NCI-H524 (cell line): ENCODE measurements at places on chromosomes 5 and 9.
A peak's percentile ranks its signal among the peaks of the same experiment; 100 is the strongest.

- DNase-seq = no peak
Observed at GRCh38 chr9:137333016-137333671, 31.1 kb upstream of the NRARP start.

- no peak for DNase-seq
Observed at GRCh38 chr9:110892689-110893088, 145.6 kb downstream of the LPAR1 start.

GRCh38 chr9:72467766-72468738 lies 53.4 kb upstream of the TMC1 start:
- no peak for DNase-seq

DNA sequence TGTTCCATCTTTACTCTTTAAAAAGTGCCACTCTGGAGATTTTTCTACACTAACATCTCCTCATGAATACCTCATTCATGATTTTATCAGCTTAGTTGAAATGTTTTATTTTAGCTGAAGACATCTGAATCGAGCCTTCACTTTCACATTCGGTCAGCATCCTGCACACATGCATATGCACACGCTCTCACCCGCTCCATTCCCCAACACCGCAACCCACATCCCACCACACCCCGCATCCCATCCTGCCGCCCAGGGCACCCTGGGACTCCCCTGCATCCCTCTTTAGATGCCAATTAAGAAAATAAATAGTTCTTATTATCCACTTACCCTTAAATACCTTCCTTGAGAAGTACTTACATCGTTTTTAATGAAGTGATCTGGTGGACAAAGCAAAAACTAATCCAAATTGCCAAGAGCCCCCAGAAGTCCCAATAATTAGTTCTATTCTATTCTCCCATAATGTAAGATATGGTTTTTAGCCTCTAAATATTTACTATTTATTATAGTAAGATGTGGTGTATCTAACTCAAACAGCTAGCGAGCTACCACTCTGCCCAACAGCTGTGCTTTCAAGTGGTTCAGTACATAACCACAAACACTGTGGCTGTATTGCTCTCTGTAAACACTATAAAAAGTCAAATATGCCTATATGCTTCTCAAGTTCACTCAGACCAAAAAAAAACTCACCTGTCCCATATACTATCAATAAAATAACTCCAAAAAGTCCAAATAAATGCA lies 38.2 kb downstream of the GZMK start:
- no peak for DNase-seq

GRCh38 chr5:149939546-149939945 lies 5.0 kb downstream of the PDE6A start:
- DNase-seq = no peak

- DNase-seq = no peak
Observed at GRCh38 chr9:34514401-34514800, 8.4 kb downstream of the ENHO start.

DNA sequence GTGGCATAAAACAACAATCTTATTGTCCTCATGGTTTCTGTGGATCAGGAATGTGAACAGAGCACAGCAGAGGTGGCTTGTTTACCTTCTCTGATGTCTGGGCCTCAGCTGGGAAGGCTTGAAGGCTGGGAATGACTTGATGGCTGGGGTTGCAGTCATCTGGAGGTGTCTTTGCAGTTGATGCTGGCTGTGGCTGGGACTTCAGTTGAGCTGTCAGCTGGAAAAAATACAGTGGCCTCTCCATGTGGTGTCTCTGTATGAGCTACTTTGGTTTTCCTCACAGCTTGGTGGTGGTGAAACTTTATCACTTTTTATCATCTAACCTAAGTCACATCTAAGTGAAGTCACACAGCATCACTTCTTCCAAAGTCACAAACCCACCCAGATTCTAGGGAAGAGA lies 24.7 kb upstream of the STX17 start:
- no peak for DNase-seq

DNA sequence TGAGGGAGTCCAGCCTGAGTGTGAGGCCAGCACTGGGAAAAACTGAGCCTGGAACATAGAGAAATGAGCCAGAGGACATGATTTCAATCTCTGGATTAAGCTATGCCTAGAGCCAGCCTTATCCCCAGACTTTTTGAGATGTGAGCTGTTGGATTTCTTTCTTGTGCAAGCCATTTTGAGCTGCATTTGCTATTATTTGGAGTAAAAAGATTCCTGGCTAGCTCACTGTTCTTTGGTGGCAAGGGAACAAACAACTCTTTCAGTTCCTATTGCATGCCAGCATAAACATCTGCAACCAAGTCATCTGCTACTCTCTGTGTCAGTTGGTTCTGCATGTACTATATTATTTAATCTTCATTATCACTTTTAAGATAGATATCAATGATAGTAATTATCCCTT lies 70.1 kb upstream of the MAN2A1 start:
- no peak for DNase-seq

- DNase-seq = peak; percentile 13
Observed at GRCh38 chr5:135991429-135991828, 36.6 kb upstream of the LECT2 start.

DNA sequence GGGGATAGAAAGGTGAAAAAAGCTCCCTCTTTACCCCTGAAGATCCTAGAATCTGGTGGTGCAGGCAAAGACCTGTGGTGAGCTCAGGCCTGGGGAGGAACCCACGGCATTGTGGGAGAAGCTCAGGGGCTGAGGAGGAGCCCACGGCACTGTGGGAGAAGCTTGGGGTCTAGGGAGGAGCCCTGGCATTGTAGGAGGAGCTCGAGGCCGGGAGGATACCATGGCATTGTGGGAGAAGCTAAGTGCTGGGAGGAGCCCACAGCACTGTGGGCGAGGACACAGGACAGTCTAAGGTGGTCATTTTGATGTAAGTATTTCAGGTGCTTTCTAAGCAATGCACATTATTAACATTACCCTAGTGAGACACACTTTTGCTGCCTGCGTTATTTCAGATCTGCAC lies 179.7 kb downstream of the HSD17B3 start:
- no peak for DNase-seq

GRCh38 chr5:86837610-86838009 lies 219.9 kb downstream of the COX7C start:
- no peak for DNase-seq

DNA sequence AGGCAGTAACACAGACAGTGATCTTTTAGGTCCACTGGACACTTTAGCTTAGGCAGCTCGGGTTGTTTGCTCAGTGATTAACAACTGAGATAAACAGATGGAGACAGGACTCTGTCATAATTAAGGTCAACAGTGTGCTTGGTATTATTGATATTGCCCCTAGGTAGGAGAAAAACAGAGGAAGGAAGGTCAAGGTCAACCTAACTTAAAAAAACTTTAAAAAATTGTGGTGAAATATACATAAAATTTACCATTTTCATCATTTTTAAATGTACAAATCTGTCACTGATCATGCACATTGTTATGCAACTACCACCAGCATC lies 2.1 kb upstream of the HSPA4 start:
- DNase-seq = no peak

GRCh38 chr9:115014438-115014837 lies 84.0 kb upstream of the TNFSF8 start:
- no peak for DNase-seq

DNA sequence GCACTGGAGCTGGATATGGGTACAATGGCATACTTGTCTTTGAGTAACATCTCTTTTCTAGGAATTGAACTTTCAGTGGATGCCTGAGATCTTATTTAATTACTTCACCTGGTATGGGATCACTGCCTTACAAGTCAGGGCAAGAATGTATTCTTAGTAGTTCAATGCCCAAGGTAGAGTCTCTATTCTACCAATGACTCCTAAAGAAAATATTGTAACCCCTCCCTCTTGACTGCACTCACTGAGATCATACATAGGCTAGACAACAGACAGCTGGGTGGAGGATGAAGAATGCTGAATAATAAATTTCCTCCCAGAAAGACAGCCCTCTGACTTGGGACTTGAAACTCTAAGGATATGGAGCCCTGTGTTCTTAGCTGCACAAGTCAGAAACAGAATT lies 1216.3 kb upstream of the ACO1 start:
- DNase-seq = no peak

- no peak for DNase-seq
Observed at GRCh38 chr9:123362856-123363255, 6.9 kb downstream of the CRB2 start.

GRCh38 chr9:69260161-69260560 lies 64.9 kb upstream of the ENTREP1 start:
- DNase-seq = no peak

DNA sequence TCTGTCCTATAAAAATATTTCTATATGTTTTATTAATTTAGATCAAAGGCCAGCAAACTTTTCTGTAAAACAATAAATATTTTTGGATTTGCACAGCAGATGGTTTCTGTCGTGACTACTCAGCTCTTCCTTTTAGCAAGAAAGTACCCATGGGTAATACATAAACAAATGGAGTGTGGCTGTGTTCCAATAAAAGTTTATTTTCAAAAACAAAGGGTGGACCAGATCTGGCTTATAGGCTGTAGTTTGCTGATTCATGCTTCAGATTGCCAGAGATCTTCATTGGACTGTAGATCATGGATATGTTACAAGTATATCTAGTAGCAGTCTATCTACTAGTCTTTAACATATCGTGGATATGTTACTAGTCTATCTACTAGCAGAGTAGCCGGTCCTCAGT lies 590.5 kb downstream of the CSNK1G3 start:
- DNase-seq = no peak

GRCh38 chr5:14277385-14278320 lies 134.5 kb downstream of the TRIO start:
- no peak for DNase-seq

GRCh38 chr5:116492016-116492623 lies 82.5 kb downstream of the SEMA6A start:
- DNase-seq = no peak

GRCh38 chr5:86737579-86737978 lies 119.8 kb downstream of the COX7C start:
- no peak for DNase-seq

DNA sequence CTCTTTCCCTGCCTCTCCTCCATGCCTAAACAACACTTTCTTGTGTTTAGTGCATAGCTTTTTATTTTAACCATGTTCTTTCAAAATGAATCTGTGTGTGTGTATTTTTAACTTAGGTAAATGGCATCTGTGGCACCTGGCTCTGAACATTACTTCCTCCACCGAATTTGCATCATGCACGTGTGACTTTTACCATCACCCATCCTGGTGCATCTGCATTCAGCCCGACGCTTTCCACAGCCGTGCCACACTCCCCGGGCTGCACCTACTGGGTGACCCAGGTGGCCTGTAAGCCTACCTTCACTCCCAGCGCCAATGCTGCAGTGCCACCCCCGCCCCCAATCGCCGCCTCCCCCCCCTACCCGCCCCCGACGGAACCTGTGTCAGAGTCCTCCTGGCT lies 12.7 kb upstream of the FCN1 start:
- DNase-seq = no peak

GRCh38 chr5:8019719-8020218 lies 150.8 kb downstream of the MTRR start:
- no peak for DNase-seq

DNA sequence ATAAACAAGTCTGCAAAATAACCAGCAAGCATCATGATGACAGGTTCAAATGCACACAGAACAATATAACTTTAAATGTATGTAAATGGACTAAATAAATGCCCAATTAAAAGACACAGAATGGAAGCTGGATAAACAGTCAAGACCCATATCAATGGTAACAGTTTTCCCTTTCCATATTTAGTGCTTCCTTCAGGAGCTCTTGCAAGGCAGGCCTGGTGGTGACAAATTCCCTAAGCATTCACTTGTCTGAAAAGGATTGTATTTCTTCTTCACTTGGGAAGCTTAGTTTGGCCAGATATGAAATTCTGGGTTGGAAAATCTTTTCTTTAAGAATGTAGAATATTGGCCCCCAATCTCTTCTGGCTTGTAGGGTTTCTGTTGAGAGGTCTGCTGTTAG lies 120.2 kb upstream of the RASA1 start:
- DNase-seq = no peak

DNA sequence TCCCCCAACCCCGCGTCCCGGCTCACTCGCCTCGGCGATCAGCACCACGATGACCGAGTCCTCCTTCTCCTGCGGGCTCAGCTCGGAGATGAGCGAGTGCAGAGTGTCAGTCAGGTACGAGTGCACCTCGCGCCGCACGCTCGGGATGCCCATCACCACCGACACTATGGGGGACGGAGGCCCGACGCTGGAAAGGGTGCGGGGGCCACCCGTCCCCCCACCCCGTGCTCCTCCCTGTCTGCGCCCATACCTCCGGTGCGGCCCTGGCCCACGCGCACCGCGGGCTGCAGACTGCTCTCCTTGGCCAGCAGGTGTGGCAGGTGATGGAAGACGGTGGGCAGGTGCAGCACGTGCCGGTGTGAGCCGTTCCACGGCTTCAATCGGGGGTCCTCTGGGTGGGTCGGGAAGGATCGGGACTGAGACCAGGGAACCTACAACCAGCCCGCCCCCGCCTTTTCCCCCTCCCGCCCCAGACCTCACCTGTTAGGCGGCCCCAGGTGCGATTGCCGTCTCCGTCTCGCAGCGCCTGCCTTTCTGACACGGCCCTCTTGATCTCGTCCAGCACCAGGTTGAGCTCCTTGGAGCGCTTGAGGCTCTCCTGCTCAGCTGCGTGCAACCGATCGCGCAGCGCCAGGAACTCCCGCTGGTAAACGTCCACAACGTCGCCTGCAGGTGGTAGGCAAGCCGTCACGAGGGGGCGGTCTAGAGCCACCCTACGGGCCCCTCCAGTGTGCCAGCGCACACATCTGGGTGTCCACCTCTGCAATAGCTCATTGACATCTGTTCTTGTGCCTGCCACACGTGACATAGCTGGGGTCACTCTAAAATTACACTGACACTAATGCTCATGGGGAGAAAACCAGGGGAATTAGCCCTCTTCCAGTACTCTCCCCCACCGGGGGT lies 5.1 kb downstream of the MGAT4B start:
- no peak for DNase-seq

GRCh38 chr5:159061834-159062474 lies 37.8 kb downstream of the EBF1 start:
- peak; percentile 75 for DNase-seq

GRCh38 chr5:95667061-95667618 lies 15.7 kb downstream of the SPATA9 start:
- no peak for DNase-seq

- DNase-seq = no peak
Observed at GRCh38 chr9:130872093-130872492, 24.5 kb downstream of the QRFP start.

DNA sequence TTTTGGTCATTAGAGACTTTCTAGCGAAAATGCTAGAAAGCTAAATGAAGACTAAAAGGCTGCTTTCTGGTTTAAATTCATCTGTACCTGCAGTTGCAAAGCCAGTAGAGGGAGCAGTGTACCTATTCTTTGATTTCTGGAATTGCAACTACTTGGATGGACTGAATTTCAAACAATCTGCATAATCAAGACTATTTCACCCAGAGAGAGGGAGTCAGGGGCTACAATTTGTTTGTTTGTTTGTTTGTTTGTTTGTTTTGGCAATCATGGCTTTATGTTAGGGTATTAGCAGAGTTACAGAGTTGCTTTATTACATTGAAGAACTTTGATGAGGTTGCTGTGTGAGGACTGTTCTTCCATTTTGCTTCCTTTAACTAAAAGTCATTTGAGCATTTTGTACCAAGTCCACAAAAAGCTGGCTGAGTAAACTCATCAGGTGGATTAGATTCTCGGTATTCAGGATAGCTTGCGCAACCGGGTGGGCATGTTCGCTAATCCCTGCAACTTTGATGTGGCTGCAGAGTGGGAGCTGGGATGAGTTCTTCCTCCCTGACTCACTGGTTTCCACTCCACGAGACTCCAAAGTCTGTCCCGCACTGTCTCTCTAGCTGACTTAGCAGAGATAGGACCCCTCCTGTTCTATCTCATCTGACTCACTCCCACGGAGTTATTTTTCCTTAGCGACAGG lies 80.0 kb upstream of the TUT7 start:
- no peak for DNase-seq

- no peak for DNase-seq
Observed at GRCh38 chr9:117587263-117587662, 116.9 kb upstream of the TLR4 start.
